ENCODE measurements at places on chromosomes 3 and 15. TPM values are rescaled to one million over a fixed set of nuclear protein-coding genes. Genes with fewer than 3 reads are reported as not detected.

Gene SLC9C1
- total RNA-seq = not detected

Gene CPLX3
- not detected for total RNA-seq

Gene ITGA11
- total RNA-seq = 4.9 TPM

Gene USP8
- 45.1 TPM for total RNA-seq

Gene EFHB
- total RNA-seq = 0.63 TPM

Gene CLRN1
- not detected for total RNA-seq

Gene ITPR1
- total RNA-seq = 5.9 TPM

Gene RARB
- total RNA-seq = 10.2 TPM

Gene GUCA1C
- not detected for total RNA-seq

Gene THRB
- total RNA-seq = 1.8 TPM

Gene MUC20
- 0.51 TPM for total RNA-seq

Gene PLSCR4
- total RNA-seq = 7.0 TPM

Gene PP2D1
- not detected for total RNA-seq

Gene ACTC1
- 0.48 TPM for total RNA-seq

Gene SUSD5
- total RNA-seq = 3.7 TPM

Gene MYRIP
- not detected for total RNA-seq

Gene PLXNB1
- 10.5 TPM for total RNA-seq

Gene TEX55
- not detected for total RNA-seq

Gene BRK1
- 198 TPM for total RNA-seq

Gene MKRN2OS
- total RNA-seq = not detected

Gene CTXN2
- not detected for total RNA-seq

Gene GHSR
- not detected for total RNA-seq

Gene PTX3
- 0.86 TPM for total RNA-seq

Gene SLC12A6
- 6.9 TPM for total RNA-seq

Gene P3H2
- 29.4 TPM for total RNA-seq

Gene CORO2B
- total RNA-seq = 3.8 TPM

Gene C15orf40
- total RNA-seq = 38.6 TPM

Gene ADGRG7
- not detected for total RNA-seq

Gene ALG1L2
- not detected for total RNA-seq

Gene ADAMTS9
- total RNA-seq = 0.87 TPM

Gene MTMR10
- total RNA-seq = 19.1 TPM

Gene NR2E3
- total RNA-seq = 0.15 TPM

Gene P2RY12
- not detected for total RNA-seq

Data from A549 treated with RU486 at 1 μM for 4 hours (cell line).